Fibroblast of skin of abdomen (primary cell): ENCODE measurements at places on chromosomes 16 and 17.
A peak's percentile ranks its signal among the peaks of the same experiment; 100 is the strongest.

DNA sequence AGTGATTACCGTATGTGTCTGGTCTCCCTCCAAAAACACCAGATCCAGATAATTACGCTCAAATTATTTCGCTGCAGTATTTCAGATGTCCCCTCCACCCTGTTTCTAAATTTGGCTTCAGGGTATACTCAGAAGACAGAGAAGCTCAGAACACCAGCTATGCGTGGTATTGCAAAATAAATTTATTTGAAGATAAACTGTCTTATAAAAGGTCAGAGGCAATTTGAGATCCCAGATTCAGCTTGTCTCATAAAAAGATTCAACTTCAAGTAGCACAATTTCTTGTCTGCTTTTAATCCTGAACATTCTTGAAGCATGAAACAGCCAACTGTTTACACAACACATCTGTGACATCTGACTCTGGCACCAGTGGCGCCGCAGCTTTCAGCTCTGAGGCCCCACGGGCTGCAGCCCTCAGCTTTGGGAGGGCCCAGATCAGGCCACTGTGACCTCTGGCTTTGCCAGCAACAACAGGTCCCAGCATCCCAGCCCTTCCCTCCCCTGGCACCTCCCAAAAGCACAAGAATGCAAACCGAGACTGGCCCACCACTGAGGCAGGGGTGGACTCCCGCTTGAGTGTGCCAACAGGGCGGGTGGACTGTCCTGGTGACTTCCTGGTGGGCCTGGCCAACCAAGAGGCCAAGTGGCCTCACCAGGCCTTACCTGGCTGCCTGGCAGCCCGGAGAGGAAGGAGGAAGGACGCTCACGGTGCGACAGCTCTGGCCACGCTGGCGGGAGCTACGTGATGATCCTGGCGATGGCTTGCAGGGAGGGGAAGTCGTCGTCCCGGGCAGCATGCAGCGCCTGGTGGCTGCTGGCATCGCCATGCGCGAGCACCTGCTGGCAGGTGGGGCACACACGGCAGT is 8.0 kb downstream of the SYNGR3 start:
- no peak for DNase-seq

GRCh38 chr17:44390250-44390870 is 911 bp upstream of the ITGA2B start:
- no peak for DNase-seq

GRCh38 chr17:72379516-72379915 is 258.7 kb downstream of the SOX9 start:
- DNase-seq = no peak

- peak; percentile 82 for DNase-seq
Observed at GRCh38 chr16:82660075-82660645, 33.4 kb downstream of the CDH13 start.
